ENCODE measurements at places on chromosomes 5 and 9.
A peak's percentile ranks its signal among the peaks of the same experiment; 100 is the strongest.

DNA sequence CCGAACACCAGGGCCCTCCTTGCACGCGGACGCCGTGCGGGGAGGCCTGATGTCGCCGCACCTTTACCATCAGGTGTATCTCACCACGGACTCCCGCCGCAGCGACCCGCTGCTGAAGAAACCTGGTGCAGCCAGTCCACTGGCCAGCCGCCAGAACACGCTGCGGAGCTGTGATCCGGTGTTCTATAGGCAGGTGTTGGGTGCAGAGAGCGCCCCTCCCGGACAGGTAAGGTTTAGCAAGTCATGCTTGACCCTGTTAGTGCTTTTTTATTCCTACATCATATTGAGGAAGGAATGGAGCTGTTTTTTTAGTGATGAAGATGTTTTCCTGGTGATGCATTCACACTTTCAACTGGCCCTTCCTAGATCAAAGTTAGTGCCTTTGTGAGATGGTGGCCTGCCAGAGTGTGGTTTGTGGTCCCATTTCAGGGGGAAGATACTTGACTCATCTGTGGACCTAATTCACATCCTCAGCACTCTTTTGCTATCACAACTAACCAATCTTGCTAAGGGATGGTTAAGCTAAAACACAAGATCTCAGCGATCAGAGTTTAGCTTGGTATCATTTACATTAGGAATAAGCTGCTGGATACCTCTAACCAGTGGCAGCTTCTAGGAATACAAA is 2.7 kb downstream of the PCDHGC3 start:
- DNase-seq = no peak

DNA sequence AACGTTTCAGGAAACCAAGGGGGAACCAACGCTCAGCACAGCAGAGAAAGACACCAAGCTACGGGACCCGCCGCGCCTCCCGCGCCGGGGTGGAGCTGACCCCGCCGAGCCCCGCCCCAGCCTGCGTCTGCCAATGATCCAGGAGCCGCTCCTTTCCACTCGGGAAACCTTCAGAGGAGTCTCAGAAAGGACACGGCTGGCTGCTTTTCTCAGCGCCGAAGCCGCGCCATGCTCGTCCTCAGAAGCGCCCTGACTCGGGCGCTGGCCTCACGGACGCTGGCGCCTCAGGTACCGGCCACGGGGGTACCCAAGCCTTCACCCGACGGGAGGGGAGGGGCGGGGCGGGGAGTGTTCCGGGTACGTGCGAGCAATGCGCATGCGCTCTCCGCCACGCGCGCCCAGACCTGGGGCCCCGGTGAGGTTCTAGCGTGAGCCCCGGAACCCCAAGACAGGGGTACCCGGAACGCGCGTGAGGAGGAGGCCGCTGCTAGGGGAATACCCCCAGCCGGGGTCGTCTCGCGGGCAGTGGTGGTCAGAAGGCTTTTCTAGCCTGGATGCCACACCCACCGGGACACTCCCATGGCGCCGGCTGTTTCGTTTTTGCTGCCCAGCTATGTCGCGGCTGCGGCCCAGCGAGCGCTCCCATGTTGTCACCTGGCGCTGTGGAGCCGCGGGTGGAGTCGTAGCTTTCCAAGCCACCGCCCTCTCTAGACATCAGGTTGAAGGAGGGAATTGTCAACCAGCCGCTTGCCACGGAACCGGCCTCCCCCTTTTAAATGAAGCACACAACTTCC is at the start of gene NIPSNAP3A:
TSS of gene NIPSNAP3A (plus strand) at position 119 of the 794 bp plus-strand sequence. CDS start at position 229, 110 bp downstream.
- DNase-seq = peak; percentile 89

DNA sequence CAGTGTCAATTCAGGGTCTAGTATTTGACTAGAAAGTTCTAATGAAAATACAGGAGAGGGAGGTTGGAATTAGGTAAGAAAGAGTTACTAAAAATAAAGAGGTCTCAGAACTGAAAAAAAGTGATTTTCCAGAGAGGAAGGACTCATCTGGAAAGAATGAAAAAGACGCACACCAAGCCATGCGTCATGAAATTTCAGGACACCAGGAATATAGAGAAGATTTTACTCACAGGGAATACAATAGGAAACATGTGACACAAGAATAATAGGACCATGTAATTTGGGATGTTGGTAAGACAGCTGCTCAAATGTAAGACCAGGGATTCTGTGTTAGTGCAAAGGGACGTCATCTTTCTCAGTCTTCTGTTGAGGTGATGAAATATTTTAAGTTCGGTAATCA is 224.7 kb downstream of the GDNF start:
- no peak for DNase-seq

DNA sequence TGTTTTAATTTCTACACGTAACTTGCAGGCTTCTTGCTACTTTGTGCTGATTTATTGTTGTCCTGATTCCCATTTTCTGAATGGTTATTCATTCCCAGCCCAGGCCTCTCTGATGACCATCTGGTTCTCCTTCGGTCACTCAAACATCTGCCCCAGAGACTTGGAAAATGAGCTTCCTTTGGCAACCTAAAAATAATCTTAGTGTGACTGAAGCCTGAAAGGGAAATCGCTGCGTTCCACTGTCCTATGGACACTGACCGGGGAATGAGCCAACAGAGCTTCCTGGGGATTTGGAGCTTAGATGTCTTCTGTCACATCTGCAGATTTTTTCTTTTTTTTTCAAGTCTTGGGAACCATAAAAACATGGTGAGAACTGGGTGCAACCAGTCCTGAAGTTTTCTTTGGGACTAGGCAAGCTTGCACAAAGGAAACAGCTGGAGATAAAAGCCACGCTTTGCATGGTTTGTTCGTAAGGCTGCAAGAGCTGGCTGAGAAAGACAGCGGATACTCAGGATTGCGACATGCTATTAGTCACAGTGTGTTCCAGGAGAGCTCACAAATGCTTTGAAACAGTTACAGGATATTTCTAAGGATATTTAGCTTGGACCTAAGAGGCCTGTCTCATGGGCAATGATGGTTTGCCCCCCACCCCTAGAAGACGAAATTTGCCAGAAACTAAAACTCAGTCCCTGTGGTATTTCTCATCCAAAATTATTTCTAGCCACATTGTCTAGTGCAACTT is 146.2 kb downstream of the GOLPH3 start:
- DNase-seq = no peak

DNA sequence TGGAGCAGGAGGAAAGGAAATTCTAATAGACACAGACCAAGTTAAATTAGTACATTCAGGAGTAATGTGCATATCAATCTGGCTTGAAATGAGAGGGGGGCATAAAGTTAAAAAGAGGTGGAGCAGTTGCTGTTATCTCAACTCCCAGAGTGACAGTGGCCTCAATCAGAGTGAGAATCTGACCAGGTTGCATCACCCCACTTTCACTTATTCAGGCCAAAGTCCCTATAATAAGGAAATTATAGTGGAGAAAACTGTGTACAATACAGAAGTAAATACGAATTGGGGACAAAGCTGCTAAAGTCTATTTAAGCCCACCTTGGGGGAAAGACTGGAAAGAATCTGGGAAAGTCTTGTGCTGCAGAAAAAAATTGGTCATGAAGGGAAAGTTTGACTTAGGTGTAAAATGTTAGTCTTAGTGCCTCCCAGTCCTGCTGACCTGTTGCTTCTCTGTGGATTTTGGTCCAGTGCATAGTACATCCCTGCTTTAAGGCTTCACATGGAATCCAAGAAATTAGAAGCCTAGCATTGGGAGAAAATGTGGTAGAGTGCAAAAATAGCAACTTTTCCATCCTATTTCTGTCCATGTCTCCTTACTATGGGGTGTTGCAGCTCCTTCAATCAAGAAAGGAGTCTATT is 27.9 kb downstream of the MROH2B start:
- DNase-seq = no peak

GRCh38 chr9:88722753-88723152 is 187.8 kb downstream of the NXNL2 start:
- DNase-seq = no peak

DNA sequence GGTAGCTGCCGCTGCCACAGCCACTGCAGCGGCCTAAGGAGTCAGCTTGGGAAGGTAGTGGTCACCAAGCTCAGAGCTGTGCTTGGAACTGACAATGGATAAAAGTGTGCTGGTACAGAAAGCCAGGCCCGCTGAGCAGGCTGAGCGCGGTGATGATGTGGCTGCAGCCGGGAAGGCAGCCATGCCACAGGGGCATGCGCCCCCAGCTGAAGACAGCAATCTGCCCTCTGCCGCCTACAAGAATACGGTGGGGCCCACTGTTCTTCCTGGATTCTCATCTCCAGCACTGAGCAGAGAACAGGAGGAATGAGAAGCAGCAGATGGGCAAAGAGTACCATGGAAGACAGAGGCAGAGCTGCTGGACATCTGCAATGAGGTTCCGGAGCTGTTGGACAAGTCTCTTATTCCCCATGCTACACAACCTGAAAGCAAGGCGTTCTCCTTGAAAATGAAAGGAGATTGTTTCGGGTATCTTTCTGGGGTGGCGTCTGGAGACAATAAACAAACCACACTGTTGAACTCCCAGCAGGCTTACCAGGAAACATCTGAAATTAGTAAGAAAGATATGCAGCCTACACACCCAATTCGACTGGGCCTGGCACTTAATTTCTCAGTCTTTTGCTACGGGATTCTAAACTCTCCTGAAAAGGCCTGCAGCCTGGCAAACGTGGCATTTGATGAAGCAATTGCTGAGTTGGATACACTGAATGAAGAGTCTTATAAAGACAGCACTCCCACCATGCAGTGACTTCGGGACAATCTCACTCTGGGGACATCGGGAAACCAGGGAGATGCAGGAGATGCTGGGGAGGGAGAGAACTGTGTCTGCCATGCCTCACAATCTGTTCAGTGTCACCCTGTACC is 22.8 kb upstream of the ANKRD18A start:
- DNase-seq = no peak

DNA sequence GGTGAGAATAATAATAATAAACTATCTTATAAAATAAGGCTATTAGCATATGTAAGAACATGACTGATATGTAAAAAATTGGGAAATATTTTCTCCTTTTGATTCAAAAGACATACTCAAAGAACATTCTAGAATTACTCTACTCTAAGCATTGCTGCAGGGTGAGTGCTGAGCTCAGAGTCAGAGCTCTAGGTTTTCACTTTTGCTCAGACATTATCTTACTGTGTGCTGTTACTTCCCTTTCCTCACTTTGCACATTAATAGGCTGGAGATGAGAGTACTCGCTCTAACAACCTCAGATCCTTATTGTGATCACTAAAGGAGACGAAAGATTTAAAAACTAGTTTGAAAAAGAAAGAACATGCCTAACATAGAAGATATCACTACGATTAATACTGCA is 99.4 kb upstream of the C9orf72 start:
- no peak for DNase-seq

- DNase-seq = no peak
These were observed 1.6 kb downstream of the BRINP1 start for GRCh38 chr9:119367683-119368075.

DNA sequence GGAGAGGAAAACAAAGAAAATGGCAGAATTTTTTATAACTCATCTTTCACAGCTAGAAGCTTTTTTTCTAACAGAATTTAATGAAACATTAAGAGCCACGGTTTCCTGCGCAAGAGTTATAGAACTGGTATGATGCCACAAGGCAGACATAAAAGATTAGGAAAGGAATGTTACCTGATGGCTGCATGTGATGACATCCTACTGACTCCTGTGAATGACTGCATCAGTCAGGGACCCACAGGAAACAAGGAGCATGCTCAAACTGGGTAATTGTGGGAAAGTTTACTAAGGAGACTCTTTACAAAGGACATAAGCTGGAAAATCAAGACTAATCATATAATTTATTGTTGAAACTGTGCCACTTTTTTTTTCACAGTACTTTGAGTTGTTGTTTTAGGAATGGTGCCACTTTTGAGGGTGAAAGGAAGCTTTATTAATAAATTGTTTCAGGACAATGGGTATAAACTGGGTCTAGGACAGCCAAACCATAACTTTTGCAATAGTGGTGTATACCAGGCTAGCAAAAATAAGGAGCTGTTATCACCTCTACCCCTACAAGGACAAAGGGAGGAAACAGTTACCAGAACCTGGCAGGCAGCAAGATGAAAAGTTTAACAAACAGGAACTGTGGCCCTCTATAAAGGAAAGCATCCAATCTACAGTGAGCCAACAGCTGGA is 5.1 kb upstream of the TSLP start:
- no peak for DNase-seq

DNA sequence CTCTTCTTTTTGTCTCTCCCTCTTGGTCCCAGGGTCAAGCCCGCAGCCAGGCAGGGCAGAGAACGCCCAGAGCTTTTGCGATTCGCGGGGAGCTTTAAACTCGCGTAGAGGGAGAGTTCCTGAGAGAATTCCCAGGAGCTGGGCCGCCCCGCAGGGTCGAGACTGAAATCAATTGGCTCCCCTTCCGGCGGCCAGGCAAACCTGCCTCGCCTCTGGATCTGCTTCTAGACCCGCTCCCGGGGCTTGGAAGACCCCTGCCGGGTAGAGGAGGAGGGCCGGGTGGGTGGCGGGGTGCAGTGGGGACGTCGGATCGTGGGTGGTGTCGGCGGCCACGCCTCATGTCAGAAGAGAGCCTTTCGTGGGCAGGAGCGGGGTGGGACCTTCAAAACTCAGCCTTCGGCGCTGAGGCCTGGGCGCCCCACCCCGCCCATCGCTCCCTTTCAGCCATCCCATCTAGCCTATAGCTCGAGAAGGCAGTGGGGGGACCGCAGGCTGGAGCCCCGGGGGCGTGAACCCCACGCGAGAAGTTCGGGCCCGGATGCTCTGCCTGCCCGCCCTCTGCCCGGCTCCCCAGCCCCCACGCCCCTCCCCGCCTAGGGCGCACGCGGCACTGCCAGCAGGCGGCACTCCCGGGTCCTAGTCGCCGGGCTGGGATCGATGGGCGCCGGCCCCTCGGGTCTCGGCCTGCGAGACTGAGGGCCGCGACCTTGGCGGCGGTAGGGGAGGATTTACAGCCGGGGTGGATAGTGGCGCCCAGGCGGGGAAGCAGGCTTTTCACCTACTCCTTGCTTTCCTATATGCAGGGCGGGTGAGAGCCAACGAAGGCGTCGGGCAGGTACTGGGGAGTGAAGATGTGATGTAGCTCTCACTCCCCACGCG is 6.1 kb downstream of the PRDM6 start:
- DNase-seq = no peak
